Fibroblast of skin of right quadriceps (primary cell): ENCODE measurements at places on chromosomes 2 and 18.
A peak's percentile ranks its signal among the peaks of the same experiment; 100 is the strongest.

GRCh38 chr2:62974999-62975398 is 75.6 kb upstream of the OTX1 start:
- no peak for DNase-seq

DNA sequence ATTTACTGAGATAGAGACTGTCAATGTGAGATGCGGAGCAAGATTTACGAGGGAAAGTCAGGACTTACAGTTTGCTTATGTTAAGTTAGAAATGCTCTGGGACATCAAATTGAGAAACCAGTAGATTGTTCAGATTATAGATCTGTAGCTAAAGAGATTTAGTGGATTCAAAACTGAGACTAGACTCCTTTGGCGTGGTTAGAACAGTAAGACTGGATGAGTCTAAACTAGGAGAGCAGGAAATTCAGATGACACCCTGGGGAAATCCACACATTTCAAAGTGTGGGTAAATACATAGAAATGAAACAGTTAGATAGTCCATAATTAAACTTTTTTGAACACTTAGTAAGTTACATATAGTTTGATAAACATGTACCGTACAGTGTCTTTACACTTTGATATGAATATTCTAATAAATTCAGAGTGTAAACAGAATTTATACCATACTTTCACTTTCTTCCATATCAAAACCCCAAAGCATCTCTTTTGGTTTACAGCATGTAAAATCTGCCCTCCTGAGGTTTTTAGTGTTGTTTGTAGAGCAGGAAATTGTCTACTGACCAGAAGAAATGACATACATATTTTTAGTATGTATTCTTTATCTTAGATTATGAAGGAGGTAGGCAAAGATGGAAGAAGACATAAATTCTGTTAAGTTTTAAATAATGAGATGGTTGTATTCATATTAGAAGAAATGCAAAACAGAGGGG is 231.5 kb downstream of the NYAP2 start:
- no peak for DNase-seq

DNA sequence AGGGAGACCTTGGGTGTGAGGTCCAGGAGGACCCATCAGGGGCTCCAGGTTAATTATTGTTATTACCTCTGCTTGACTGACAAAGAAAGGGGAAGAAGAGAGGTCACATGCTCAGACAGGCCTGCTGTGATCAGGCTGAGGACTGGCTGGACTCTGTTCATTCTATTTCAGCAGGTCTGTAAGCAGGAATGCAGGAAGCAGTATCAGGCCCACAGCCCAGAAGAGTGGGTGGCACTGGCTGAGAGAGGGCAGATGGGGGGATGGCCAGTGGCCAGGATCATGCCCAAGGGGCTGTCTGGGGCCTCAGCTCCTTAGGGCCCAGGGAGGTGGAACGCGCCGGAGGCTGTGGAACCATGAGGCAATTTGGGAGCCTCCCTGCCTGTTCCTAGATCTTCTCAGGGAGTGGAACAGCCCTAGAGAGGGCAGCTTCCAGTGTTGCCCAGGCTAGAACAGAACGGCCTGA is 43.7 kb upstream of the ZBTB7C start:
- no peak for DNase-seq

DNA sequence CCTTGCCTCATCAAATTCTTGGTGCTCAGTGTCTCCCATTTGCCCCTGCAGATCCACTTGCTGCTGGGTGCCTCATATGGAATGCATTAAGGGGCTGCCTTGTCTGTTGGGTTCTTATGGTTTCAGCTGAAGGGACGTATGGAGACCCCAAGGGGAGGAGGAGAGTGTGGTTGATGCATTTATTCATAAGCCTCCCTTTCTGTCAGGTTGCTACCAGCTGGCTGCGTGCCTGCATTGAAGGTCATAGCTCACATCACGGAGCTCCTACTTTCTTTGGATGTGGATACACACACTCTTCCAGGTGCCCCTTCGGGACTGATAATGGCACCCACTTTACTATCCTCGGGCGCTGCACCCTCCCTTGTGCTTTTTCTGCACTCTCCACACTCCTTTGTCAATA is 377.9 kb downstream of the SLC4A3 start:
- DNase-seq: no peak

DNA sequence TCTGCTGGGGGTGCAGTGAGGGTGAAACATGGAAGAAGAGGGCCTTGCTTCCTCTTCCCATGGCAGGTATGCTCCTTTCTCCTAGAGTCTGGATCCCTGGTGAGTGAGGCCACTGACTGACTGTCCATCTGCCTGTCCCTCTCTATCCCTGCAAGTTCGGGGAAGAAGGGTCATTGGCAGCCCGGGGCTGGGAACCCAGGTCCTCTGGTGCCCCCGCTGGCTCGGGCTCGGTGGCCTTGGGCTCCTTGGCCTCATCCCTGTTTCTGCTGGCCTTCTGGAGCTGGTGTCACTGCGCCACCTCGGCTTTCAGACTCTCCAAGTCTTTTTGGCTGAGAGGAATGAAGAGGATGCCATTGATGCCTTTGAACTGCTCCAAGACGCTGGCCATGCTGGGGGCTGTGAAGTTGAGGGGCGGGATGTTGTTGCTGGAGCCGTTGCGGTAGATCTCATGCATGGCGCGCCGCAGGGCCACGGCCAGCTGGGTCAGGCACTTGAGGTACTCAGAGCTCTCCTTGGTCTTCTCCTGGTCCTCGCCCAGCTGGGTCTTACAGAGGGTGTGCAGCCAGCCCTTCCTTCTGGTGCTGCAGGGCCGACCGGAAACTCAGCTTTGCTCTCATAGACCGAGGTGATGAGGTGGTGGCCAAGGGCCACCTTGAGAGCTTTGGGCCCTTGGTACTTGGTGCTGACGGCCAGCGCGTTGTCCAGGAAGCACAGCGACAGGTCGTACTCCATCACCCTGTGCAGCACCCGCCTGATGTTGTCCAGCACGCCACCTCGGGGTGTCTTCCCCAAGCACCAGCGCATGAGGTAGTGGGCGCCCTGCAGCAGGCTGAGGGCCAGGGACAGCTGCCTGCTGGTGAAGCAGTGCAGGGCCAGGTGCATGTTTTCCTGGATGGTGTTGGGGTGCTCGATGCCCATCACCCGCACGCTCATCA is 6.3 kb downstream of the MEP1B start:
- no peak for DNase-seq

DNA sequence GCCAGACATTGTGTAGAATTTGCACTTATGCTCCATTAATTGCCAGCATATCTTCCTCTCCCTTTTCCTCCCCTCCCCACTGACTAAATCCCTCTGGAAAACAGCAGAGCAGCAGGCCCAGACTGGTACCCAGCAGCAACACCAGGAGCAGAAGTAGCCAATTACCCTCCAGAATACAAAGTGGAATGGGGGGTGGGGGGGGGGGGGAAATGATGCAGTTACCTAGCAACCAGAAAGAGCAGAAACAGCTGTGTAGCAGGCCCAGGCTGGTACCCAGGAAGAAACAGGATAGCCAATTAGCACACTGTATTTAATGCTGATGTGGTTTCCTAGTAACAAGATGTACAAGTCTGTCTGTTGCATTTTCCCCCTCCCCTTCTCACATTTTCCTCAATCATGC is 52.3 kb downstream of the KLF7 start:
- no peak for DNase-seq

GRCh38 chr2:38146907-38147307 is 71.0 kb upstream of the CYP1B1 start:
- DNase-seq: peak; percentile 95

- DNase-seq: peak; percentile 1
Measured at GRCh38 chr18:33264566-33264965, 176.0 kb downstream of the CCDC178 start.

- DNase-seq: peak; percentile 8
Measured at GRCh38 chr18:4017480-4017879, 437.6 kb downstream of the DLGAP1 start.

DNA sequence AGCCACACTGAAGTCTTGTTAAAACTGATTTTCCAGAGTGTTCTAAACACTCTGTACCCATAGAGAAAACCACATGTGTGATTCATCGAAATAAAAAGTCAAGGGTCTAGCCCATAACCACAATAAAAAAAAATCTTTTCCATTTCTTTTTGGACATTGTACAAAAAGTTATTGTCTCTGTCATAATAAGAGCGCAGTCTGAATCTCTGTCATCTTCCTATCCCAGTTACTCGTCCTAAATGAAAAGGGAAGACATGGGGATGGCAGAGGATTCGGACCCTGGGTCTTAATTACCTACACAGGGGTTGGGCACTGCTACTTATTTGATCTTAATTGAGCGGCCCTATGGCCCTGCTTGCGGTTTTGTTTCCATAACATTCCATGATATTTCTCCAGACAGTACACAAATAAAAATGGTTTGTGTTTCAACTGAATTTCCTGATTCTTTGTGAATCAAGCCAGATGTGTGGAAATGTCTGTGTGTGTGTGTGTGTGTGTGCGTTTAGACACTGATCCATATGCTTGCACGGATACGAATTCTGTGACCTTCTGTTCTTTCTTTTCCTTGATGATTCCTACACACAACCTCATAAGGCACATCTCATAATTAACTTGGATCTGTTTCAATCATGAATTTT is 133.4 kb upstream of the SPATS2L start:
- DNase-seq: peak; percentile 86

DNA sequence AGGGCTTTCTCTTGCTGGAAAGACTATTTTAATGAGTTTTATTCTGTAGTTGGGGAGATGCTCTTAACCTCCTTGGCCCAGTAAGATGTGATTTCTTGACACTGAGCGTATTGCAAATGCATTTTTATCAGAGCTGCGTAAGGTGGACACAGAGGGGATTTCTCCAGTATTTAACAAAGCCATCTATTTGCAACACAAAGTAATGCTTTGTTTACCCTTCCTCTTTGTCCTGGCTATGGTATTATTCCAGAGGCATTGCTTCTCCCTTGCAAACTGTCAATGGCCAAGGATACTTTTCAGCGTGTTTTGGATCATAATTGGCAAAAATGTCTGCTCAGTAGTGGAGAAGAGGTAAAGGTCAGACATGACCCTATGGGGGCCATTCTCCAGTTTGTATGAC is 90.8 kb upstream of the PIK3C3 start:
- DNase-seq: no peak

DNA sequence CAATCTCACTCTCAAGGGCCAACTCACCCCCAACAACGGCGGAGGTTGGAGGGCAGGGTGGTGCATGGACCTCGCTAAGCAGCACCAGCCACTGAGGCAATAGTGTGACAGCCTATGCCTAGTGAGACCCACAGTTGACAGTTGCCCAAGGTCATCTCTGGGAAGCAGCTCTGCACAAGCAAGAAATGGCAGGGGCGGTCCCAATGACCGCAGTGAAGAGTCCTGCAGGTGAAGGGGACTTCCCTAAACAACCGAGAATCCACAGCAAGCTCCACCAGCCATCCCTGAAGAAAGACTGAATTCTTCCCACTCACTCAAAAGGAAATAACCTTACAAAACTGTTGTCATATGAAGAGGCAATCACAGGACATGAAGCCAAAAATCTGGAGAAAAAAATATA is 313.4 kb upstream of the ID2 start:
- DNase-seq: no peak

DNA sequence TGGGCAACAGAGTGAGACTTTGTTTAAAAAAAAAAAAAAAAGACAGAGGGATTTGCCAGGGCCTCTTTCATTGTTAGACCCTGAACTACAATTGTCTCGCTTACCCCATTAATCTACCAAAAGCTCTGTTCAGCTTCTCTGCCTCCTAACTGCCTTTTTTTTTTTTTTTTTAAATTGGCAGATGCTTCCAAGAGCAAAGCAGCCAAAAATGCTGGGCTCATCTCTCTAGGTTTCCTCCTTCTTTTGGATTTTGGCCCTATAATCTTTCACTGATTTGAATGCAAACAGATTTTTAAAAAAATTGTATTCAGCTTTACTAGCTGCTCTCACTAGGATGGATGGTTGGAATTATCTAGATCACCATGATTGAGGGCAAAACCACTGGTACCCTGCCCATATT is 33.2 kb upstream of the RAPGEF4 start:
- DNase-seq: no peak

DNA sequence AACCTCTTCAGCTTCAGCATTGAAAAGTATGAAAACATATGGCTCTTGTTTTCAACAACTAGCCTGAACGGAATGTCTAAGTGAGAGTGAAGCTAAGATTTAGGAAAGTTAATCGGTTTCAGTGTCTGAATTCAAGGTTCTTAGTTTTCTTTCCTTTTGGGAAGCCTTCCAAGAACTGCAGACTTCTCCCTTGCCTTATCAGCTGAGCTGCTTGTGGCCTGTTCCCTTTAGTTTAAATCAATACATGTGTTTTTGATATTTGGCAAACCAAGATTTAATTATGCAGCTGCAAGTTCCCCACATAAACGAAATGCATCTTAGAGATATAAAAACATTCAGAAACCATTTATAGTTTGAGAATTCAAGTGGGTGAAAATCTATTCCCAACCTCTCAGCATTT is 274.3 kb upstream of the NRP2 start:
- DNase-seq: peak; percentile 95

DNA sequence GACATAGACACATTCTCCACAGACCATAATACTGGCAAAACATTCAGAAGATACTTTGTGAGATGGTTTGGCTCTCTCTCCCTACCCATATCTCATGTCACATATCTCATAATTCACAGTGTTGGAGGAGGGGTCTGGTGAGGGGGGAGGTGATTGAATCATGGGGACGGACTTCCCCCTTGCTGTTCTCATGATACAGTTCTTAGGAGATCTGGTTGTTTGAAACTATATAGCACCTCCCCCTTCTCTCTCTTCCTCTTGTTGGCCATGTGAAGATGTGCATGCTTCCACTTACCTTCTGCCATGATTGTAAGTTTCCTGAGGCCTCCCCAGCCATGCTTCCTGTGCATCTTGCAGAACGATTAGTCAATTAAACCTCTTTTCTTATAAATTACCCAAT is 61.1 kb downstream of the HK2 start:
- peak; percentile 52 for DNase-seq

- DNase-seq: no peak
Measured at GRCh38 chr2:180516232-180516631, 464.2 kb upstream of the UBE2E3 start.

DNA sequence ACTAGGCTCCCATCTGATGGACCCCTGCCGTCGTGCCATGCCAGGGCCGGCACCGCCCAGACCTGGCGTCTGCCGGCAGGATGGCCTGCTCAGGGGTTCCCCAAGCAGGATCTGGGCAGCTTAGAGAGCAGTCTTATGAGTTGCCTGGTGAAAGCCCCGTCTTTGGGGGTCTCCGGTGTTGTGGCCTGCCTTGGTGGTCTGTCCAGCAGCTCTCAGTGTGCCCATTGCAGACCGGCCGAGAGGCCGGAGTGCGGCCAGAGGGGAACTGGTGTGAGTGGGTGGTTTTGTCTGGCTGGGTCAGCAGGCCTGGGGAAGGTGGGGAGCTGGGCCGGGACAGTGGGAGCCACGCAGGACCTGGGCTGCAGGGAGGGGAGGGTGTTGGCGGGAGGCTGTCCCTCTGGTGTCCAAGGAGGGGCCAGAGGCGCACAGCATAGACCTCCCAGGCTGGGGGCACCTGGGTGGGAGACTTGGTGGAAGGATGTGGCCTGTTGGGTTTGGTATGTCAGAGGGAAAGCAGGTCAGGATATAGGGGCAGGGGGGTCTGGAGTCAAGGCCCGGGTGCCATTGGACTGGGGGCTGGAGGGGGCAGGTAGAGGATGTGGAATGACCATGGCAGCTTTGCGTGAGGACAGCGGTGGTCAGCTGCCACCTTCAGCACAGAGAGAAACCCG is 16.5 kb downstream of the GPC1 start:
- no peak for DNase-seq
